Hypothalamus (tissue), 51 donors: ENCODE measurements at places on chromosomes 5 and 9.

DNA sequence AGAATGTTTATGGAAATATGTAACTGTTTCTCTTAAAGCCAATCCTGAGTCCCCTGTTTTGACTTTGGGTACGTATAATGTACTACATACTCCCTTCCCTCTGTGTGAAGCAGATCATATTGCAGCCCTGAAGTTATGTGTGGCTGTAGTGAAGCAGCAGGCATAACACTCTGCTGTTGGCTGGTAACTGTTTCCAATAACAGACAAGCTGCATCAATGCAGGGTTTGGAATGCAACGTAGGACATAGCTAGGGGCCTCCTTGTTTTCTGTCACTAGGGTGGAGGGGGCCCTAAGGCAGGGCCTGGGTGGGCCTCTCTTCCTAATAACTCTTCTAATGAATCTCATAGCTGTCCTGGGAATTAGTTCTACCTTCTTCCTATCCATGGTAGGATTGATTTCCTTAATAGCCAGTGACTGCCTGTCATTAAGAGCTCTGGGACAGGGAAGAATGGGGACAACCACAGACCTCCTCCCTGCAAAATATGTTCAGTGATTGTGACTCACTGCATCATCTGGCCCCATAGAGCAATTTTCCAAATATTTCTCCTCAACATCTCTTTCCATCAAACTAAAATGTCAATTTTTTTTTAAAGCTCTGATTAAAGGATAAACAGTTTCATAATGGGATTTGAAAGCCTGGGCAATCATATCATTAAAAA, 129.6 kb upstream of the HMHB1 start:
- no peak for DNase-seq

DNA sequence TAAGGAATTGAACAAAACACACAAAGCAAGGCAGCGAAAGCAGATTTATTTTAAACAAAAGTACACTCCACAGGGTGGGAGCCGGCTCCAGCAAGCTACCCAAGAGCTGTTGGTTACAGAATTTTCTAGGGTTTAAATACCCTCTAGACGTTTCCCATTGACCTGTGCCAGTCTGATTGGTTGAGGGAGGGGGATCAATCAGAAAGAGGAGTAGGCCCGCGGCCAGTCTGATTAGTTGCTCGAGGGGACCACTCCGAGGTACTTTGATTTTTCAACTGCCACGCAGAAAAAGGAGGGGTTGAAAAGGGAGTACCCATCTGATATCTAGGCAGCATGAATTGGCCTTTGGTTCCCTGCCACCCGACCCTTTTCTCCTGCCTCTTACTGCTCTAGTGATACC, 998 bp downstream of the SRP19 start:
- DNase-seq = no peak

DNA sequence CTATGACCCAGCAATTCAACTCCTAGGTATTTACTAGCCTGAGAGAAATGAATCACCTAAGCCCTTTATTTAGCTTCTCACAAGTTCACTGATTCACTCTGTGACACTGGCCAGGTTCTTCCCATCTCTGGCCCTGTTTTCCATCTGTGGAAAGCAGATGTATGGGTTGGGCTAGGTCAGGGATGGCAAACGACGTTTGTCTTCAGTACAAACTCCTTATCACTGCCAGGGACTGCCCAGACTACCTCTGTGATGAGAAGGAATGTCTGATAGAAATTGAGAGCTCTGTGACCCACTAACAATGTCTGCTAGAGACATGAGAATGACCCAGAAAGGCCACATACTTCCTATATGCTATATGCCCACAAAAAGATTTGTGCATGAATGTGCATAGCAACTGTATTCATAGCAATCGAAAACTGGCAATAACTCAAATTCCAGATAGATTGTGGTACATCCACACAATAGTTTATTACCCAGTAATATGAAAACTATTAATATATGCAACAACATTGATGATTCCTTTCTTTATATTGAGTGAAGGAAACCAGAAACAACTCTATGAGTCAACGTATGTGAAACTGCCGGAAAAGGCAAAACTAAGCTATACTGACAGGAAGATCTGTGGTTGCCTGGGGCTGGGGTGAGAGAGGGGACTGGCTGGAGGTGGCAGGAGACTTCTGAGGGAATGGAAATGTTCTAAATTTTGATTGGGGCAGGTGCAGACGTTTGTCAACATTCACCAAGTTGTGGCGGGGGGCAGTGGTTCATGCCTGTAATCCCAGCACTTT, 32.0 kb upstream of the ADAM19 start:
- DNase-seq = no peak

DNA sequence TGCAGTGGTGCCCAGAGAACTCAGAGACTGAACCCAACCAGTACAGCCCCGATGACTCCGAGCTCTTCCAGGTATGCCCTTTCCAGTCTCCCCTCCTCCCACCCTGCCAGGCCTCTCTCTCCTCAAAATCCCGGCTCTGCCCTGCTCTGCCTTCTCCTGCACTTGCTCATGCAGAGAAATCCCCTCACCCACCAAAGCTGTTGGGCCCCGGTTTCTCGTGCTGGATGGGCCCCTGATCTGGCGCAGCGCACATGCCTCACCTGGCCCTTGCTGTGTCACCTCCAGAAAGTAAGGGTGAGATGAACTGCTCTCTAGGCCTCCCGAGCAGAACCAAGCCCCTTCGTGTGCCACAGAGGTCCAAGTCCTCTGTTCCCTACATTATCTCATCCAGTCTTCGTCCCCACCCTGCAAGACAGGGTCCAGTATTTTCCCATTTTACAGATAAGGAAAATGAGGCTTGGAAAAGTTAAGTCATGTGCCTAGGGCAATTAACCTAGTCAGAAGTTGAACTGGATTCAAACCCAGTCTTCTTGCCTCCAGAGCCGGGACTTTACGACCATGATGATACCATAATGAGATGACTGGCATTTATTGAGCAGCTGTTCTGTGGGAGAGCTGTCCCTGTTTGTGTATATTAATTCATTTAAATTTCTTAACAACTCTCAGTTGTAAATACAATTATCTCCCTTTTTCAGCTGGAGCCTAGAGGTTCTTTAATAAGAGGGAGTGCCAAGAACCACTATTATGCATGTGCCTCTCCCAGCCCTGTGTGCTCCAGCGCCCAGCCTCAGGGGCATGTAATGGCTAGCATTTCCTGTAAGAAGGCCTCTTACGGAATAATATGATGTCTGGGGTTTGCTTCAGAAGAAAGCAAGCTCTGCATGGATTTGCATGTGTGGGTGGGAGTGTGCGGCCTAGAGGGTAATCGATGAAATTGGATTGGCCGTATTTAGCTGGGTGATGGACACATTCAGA, 90.7 kb downstream of the PPARGC1B start:
- DNase-seq = no peak

DNA sequence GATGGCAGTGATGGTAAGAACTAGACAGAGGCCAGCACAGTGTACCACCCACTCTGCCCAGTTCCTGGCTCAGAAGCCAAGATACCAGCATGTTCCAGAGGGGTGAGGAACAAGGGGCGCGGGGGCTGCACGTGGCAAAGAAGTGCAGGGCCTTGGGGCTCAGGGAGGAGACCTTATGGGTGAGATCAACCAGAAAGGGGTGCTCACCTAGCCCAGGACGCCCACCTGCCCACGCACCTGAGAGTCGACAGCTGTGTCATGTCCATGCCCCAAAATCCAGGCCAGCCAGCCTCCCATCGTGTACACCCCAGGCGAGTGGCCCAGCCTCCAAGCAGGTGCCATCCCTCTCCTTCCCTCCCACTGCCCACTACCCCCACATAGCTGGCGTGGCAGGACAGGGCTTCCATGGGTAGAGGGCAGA, 34.9 kb downstream of the BICD2 start:
- DNase-seq = no peak
